ENCODE measurements at places on chromosomes 3 and 15.

DNA sequence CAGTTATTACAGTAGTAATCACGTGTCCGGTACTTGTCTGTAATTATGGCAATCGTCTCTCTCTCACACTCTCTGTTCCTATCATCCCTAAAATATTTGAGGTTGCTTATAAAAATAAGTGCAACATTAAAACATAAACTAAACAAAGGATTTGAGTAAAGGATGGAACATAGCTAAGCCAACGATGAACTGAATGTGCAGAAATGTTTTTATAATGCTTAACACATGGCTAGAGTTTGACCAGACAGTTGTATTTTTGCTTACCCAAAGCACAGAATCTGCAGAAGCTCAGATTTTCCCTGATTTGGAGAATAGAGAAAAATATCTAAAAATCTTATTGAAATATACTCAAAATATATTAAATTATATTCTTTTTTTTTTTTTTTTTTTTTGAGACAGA, 1030.9 kb downstream of the NAALADL2 start:
- DNase-seq = no peak

DNA sequence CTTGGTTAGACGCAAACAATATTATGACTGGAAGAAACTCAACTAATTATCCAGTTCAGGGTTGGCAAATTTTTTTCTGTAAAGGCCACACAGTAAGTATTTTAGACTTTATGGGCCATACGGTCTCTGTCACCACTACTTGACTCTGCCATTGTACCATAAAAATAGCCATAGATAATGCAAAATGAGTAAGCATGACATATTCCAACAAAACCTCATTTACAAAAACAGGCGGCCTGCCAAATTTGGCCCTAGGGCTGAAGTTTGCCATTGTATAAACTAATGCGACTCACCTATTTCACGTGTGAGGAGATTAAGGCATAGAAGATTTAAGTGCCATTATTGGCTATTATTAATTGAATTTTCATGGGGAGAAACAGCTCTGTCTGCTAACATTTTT, 116.8 kb upstream of the CNTN6 start:
- DNase-seq = no peak

DNA sequence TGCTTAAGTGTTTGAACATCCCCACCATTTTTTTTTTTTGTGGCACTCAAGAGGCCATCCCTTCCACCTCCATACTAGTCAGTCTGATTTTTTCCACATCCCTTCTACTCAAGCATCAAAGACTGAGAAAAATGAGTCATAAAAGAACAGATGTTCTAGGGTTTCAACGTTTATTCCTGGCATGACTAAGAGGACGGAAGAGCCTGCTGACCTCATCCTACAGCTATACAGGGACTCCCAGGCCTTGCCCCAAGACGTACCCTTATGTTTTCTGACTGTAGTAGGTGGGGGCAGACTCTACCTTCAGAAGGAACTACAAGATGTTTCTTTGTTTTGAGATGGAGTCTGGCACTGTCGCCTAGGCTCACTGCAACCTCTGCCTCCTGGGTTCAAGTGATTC, 3.3 kb upstream of the ITPKA start:
- peak; percentile 95 for DNase-seq

- DNase-seq = no peak
Observed at GRCh38 chr15:81096398-81096797, 37.7 kb upstream of the CFAP161 start.

DNA sequence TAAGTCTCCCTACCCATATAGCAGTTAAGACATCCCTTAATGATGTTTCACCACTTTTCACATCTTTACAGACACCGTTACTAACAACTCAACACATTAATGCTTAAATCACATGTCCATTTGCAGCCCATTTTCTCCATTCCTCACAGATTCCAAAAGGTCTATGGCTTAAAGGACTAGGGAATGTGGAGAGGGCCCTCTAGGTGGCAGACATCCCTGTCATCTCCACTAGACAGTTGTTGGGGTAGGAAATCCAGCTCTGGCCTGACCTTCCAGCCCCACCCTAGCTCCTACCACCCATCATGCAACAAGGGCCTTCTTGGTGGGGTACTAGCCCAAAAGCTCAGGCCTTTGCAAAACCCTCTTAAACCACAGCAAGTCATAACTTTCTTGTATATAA, 25.2 kb downstream of the CPEB1 start:
- DNase-seq = no peak

DNA sequence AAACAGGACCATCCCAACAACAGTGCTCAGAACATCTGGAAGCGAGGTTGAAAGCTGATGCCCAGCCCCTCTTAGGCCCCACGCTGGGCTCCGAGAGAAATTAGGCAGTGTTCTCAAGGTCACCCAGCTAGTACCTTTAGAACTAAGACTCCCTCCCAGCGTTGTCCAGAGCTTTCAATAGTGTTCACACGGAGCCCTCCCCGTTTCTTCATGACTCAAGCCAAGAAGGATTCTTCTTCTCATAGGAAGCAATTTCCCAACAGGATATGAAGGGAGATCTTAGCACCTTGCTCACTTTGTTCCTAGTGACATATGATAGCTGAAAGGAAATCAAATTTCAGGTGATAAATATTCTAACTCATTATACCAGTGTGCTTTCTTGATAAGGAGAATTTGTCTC, 244.2 kb upstream of the ST8SIA2 start:
- no peak for DNase-seq

DNA sequence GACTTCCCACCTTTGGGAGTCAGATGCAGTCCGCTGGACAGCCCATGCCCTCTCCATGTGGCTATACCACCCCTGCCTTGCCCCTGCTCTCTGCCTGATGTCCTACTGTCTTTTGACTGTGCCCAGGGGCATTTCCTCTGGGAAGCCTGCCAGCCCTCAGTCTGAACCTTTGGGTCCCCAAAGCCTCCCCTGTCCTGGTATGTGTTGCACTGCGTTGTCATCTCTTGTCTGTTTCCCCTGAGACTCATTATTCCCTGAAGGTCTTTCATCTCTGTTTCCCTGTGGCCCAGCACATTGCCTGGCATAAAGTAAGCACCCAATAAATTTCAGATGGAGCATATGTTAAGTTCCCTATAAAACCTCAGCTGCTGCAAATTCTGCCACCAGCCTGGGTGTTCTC, 236.6 kb upstream of the CTDSPL start:
- DNase-seq = no peak

GRCh38 chr3:9402410-9403228, 5.2 kb downstream of the SETD5 start:
- DNase-seq = no peak
